Stimulated activated CD4-positive, alpha-beta T cell treated with anti-CD3 and anti-CD28 coated beads, Interleukin-2, amount 100 ng/mL, for 48 hours (primary cell): ENCODE measurements at places on chromosomes 16 and 17.

GRCh38 chr17:8966926-8967325 lies 1.4 kb upstream of the PIK3R5 start:
- DNase-seq = no peak

- peak; percentile 21 for DNase-seq
These were observed 163.5 kb downstream of the CCT6B start for GRCh38 chr17:34797720-34798119.

DNA sequence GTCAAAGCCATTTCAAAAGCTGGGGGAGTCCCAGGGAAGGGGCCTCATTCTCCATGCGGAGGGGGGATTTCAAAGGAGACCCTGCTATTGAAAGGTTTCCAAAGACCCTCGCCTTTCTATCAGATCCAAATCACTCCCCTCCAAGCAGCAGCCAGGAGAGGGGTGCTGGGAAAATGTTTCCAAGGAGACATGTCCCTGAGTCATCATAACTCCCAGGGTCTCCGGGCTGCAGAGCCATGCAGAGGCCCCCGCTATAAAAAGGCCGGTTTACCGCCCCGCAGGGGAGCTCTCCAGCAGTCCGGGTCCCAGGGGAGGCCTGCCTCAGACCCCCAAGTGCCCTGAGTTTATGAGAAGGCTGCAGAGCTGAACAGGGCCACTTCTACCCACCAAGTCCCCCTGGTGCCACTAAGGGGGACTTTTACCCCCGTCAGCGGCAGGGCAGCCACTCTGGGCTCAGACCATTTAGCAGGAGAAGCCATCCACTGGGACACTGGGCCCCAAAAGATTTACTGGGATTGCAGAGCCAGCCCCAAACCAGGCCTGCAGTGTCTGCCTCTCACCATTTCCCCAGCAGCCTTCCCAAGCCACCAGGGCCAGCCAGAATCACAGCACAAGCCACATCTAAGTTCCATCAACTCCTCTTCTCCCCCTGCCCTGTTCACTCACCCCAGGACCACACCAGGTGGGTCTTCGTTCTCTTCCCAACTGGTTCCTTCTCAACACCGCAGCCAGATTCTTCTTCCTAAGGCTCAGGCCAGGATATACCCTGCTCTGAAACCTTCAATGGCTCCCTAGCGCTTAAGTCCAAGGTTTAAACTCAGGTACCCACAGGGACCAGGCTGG lies 234.4 kb downstream of the ZNF423 start:
- no peak for DNase-seq

- DNase-seq = no peak
These were observed 3.8 kb downstream of the NUDT16L1 start for GRCh38 chr16:4696905-4697847.

GRCh38 chr17:20116683-20117309 lies 107.6 kb downstream of the SPECC1 start:
- DNase-seq = peak; percentile 47

GRCh38 chr17:78637146-78637545 lies 60.0 kb upstream of the DNAH17 start:
- DNase-seq = no peak

GRCh38 chr17:55737976-55738501 lies 12.8 kb upstream of the PCTP start:
- no peak for DNase-seq

GRCh38 chr17:4019275-4019674 lies 55.0 kb upstream of the ATP2A3 start:
- no peak for DNase-seq

- DNase-seq = peak; percentile 42
These were observed 16.0 kb downstream of the SOX8 start for GRCh38 chr16:997440-998051.

- DNase-seq = no peak
These were observed 154.0 kb upstream of the ASIC2 start for GRCh38 chr17:33447090-33447489.

DNA sequence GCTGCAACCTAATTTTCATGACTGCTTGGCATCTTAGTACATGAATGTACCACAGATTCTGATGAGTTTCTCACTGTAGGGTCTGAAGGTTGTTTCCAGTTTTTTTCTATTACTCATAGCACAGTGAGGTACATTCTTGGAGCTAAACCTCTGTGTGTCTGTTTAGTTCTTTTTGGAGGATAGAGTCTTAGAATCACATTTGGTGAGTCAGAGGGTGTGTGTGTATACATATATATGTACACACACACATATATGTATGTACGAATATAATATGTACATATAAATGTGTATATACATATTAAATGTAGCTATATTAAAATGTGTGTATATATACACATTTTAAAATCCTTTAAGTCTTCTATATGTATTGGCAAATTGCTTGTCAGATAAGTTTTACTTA lies 72.9 kb downstream of the NTN1 start:
- no peak for DNase-seq

GRCh38 chr17:17206913-17207335 lies 791 bp upstream of the PLD6 start:
- no peak for DNase-seq

DNA sequence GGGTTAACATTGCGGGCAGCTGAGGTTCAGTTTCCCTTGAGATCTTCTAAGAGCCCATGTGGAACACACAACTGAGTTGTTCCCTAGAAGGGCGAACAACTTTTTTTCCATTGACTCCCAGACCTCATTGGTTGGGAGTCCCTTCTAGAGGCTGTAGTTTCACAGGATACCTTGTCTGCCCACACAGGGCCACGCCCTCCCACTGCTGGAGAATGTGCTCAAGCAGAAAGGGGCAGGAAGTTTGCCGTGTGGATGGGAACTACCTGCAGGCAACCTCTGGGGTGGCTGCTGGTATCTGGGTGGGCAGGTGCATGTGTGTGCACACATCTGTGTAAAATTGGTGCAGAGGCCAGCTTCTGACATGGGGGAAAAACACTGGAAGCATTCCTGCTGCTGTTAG lies 178.8 kb upstream of the PSMD7 start:
- DNase-seq = no peak

- no peak for DNase-seq
These were observed 452.4 kb upstream of the C16orf82 start for GRCh38 chr16:26614237-26614841.

DNA sequence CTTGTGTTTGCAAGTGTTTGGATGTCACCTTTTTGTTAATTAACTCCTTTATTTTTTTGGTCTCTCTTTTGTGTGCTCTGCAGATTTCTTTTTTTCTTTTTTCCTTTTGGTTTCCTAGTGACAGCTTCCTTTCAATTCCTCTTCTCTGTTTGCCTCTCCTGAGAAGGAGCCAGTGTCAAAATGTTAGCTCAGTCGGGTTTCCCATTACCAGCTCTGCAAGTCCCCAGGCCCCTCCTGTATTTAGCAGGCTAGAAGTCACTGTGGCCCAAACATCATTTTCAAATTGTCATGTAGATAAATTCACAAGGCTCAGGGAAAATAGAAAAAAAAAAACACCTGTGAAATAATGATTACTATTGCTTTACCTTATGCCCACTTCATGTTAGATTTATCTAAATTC lies 1621.6 kb downstream of the CDH8 start:
- DNase-seq = no peak

DNA sequence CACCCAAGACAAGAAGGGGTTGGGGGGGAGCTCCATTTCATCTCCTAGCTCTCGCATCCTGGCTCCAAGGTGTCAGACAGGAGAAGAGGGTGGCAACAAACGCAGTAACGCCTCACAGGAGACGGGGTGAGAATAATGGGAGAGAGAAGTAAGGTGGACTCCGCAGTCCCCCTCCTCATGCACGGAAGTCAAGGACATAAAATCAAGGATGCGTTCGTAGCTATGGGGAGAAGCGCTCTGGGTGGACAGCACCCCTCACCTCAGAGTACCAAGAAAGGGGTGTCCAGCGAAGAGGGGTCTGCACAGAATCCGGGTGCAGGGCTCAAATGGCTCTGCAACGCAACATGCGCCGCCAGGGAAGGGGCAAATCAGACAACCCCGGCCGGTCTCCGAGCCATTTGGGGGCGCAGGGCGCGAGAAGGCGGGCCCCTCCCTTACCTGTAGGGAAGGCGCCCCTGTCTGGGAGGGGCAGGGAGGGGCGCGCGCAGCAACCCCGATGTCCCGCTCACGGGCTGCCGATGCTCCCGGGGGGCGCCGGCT lies 555 bp downstream of the HDAC5 start:
- no peak for DNase-seq

GRCh38 chr17:44088254-44088653 lies 17.7 kb downstream of the G6PC3 start:
- DNase-seq = no peak

GRCh38 chr17:42521036-42521435 lies 15.0 kb upstream of the NAGLU start:
- no peak for DNase-seq

DNA sequence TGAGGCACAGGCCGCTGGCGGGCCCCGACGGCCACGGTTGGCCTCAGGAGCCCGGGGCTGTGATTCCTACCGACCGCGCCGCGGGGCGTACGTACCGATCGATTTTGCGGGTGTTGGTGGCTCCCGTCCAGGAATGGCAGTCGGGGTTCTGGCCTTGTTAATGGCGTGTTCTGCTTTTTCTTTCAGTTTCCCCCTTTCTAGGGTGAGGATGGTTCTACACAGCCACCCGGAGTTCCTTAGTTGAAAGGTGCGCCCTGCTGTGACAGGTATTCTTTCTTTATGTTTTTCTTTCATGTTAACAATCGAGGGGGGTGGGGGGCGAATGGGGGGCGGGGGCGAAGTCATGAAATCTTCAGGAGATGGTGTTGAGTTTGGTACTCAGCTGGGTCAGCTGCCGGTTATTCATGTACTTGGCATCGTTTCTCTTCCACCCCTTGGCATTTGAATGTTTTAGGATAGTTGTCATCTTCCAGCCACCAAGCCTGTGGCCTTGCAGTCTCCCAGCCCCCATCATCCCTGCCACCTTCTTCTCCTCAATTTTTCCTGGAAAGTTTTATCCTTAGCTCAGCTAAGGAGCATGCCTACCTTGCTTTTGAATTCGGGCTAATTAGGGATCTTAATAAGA lies 802 bp downstream of the CYLD start:
- DNase-seq = peak; percentile 36

DNA sequence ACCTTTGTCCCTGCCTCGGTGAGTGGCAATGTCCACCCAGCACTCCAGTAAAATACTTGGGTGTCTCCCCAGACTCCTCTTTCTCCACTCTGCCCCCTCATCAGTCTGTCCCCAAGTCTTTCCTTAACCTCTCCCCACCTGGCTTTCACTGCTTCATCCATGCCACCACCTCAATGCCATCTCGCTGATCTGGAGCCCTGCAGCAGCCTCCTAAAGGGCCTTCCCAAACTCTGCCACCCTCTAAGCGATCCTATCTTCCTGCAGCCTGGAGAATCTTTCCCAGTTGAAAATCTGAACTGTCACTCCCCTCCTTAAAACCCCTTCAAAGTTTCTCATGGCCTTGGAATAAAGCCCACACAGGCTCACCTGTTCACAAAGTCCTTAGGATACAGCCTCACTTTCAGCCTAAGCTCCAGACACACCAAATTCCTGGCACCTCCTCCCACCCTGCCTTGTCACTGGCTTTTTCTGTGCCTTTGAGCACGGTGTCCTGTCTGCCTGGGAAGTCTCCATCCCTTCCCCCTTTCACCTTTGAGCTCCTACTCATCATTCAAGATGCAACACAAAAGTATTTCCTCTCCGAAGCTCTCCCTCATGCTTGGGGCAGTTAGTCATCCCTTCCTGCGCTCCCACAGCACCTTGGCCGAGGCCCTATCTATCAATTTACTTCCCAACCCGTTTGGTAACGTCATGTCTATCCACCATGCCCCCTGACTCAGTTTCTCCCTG lies 2.8 kb downstream of the WNK4 start:
- no peak for DNase-seq

DNA sequence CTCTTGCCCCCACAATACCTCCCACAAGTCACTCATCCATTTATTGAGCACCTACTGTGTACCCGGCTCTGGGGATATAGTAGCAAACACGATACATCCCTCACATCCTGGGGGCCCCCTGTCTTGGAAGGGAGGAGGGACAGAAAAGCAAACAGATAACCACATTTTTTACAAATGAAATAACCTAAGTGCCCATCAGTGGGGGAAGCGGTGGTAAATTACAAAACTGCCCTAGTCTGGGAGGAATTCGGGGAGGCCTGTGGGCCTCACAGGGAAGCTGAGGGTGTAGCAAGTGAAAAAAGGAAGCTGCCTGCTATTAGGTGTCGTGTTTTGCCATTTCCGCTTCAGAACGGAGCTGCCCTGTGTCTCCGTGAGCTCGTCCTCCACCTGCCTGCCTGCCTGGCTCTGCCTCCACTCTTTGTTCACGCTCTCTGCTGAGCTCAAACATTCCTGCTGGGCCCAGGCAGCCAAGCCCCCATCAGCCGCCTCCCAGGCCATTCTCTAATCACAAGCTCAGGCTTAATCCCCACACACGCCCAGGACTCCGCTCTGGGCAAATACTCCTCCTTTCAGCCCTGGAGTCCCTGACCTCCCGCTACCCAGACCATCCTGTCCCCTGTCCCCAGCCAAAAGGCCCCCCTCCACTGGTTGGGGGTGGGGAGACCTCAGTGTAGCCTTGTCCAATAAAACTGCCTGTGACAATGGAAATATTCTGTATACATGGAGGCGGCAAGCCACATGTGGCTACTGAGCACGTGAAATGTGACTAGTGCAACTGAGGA lies 10.2 kb upstream of the SEC14L5 start:
- DNase-seq = no peak

- DNase-seq = no peak
These were observed 20.7 kb upstream of the C16orf78 start for GRCh38 chr16:49352892-49353291.

DNA sequence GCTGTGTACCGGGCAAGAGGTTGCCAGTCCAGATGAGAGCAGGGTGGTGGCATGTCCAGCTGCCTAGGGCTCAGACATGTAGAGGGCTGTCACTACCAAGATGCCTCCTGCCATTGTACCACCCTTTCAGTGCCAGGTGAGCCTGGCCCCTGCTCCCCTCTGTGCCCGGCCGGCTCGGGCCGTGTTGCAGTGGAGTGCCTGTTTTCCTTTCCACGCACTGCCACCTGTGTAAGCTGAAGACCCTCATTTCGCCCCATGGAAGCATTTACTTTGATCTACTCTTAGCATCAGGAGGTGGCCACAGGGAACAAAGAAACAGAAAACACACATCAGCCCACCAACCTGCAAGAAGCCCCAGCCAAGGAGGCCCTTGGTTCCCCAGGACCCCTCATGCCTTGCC lies 4.6 kb upstream of the RBFOX3 start:
- no peak for DNase-seq

DNA sequence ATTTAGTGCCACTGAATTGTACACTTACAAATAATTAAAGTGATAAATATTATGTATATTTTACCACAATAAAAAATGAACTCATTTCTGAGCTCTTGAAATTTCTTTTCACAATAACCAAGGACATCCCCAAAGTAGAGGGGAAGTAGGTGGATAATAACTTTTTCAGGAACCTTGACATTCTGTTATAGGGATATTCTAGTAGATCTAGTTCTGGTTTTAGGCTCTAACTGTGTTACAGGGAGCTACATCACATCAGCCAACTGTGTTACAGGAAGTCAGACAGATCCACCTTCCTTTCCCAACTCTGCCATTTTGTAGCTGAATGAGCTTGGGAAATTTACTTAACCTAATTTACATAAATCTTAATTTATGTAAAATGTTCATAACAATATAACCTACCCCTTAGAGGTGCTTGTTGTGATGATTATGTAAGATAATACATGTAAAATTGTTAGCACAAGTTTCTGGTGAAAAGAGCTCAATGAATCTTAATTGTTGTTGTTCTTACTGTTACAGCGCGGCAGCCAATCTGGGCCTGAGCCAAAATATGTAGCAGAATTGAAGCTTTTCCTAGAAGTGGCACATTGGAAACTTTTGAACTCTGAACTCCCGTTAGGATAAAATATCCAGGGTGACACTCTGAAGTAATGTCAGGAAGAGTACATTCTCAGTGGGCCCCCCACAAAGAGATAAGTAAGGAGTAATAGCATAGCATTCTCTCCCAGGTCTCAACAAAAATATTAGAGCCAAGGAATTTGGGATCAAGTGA lies 169.8 kb downstream of the AATF start:
- no peak for DNase-seq

- DNase-seq = no peak
These were observed 93.7 kb downstream of the SDK2 start for GRCh38 chr17:73550556-73550955.
